ENCODE measurements at places on chromosomes 1 and 21.

DNA sequence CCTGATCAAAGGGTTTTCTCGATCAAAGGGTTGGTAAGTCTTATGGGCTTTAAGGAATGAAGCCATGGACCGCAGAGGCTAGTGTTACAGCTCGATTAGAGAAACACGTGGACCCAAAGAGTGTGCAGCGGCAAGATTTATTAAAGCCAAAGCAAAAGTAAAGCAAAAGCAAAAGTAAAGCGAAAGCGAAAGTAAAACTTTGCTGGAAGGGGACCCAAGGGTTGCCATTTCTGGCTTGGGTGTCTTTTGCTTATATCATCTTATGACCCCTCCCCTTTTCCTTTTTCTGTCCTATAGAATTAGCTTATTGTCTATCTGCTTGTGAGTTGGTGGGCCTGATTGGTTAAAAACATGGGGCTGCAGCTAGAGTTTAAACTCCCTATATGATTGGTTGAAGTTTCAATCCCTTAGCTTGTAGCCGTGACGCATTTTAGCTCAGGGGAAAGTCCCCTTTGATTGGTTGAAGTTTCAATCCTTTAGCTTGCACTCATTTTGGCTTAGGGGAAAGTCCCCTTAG is 957.0 kb downstream of the AMY1C start:
- DNase-seq, result peak; percentile 31

GRCh38 chr1:186715887-186716809 is 35.9 kb upstream of the PTGS2 start:
- DNase-seq, result no peak

- DNase-seq, result peak; percentile 93
Observed at GRCh38 chr1:182301467-182302198, 90.0 kb downstream of the GLUL start.

- DNase-seq, result no peak
Observed at GRCh38 chr1:16006552-16007485, 2.8 kb downstream of the SRARP start.

GRCh38 chr1:151816548-151817352 is 11.5 kb upstream of the LINGO4 start:
- no peak for DNase-seq

DNA sequence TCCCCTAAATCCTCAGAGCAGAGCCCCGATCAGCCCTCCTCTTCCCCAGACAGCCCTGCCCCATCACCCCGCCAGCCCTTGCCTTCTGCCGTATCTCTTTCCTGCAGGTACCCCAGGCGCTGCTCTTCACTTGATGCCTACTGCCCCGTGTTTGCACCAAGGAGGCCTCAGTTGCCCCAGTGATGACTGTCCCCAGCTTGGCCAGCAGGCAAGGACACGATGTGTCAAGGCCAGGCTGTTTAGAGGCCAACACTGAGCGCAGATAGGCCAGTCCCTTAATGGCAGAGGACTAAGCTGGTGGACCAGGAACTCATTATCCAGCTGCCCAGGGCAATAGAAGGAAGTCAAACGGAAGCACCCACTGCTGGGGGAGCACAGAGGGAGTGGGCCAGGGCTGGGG is 68.4 kb downstream of the CAMK2N1 start:
- DNase-seq, result no peak

DNA sequence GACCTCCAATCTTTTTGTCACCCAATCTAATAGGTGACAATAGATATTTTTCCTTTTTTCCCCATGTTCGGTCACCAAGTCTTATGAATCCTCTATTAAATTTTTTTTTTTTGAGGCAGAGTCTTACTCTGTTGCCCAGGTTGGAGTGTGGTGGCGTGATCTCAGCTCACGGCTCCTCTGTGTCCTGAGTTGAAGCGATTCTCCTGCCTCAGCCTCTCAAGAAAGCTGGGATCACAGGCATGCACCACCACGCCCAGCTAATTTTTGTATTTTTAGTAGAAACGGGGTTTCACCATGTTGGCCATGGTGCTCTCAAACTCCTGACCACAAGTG is 42.5 kb upstream of the MTF1 start:
- no peak for DNase-seq

DNA sequence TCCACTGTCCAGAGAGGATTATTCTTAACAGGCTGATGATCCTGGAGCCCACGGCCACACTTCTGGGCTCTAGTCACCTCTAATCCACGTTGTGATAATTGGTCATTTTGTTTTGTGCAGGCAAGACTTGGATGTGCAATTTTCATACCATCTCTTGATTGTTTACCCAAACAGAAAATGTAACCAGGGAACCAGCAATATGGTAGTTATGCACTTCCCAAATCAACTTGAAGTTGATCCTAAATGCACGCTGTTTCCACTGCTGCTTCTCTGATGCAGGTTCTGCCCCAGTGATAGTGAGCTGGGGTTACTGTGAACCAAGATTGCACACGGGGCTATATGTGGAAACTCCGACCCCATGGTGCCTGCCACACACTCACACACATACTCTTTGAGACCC is 14.7 kb upstream of the KCNJ15 start:
- DNase-seq, result no peak

DNA sequence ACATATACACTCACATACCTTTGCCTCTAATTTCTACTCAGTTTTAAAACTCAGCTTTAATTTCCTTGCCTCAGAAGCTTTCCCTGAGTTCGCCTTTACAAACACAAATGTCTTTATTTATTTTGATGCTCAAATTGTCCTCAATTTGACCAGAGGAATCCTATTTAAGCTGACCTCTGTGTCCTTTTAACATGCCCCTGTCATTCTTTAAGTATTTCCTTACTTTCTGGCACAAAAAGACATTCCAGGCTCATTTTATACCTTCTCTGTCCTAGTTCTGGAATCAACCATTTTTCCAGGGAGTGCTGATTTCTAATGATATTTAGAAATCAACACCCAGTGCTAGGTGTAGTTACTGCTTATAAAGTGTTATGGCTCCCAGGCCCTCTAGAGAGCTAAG is 82.5 kb downstream of the OSBPL9 start:
- no peak for DNase-seq

DNA sequence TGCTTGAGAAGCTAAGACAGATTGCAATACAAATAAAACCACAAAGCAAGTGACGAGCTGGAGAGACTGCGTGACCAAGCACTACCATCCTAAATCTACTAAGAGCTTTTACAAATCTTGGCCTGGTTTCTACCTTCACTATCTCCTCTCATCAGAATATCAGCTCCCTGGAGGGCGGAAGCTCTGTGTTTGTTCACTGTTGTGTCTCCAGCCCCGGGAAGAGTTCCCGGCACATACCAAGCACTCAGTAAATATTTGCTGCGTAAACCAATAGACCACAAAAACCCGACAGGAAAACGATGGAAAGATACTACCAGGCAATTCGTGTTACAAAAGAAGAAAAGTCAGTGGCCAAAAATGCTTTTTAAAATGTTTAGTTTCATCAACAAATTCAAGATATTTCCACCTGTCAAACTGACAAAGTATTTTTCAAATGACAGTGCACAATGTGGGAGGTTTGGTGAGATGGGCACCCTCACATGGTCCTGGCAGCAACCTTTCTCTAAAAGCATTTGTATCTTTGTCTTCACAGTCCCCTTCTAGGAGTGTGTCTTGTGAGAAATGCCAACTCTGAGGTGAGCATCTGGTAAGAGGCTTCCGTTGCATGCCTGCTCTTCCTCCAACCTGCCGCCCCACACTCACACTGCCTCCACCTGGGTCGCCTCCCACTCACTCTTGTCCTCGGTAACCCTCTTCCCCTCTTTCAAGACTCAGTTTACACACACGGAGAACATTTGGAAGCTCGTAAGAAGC is 34.7 kb downstream of the SLC1A7 start:
- DNase-seq, result peak; percentile 71

- no peak for DNase-seq
Observed at GRCh38 chr1:47438165-47439016, 547 bp downstream of the FOXD2 start.

DNA sequence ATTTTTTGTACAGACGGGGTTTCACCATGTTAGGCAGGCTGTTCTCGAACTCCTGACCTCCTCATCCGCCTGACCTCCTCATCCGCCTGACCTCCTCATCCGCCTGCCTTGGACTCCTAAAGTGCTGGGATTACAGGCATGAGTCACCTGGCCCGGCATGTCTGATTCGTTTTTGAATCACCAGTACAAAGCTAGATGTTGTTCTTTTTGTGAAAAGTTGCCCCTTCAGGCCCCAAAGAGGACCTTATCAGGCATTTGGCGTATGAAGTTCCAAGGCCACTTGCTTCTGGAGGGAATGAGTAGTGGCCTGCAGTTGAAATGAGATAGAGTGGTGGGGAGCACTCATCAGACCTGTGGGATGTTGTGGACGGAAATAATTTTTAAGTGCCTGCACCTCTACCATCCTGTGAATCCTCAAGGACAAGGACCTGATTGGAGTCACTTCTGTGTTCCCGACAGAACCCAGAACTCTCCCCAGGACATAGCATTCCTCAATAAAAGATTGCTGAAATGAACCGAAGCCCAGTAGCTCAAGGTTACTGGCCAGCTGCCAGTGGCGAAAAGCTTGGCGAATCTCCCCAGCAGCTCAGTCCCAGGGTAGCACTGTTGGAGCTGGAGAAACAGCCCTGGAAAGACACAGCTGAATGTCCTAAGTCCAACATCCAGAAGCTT is 50.1 kb downstream of the NDUFS5 start:
- no peak for DNase-seq

DNA sequence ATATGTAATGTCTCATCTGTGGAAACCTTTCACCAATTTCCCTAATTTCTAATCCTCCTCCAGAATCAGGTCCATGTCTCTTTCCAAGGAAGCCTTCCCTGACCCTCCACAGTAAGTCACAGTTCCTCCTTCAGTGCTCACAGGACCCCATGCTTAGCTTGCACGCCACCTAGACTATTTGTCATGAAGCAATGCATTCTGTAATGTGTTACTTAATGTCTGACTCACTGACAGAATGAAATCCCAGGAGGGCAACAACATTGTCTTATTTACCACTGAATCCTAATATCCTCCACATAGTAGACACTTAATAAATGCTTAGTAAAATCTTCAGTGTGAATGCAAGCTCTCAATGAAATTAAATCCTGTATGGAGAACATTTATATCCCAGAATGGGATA is 245.9 kb upstream of the PLD5 start:
- DNase-seq, result no peak

DNA sequence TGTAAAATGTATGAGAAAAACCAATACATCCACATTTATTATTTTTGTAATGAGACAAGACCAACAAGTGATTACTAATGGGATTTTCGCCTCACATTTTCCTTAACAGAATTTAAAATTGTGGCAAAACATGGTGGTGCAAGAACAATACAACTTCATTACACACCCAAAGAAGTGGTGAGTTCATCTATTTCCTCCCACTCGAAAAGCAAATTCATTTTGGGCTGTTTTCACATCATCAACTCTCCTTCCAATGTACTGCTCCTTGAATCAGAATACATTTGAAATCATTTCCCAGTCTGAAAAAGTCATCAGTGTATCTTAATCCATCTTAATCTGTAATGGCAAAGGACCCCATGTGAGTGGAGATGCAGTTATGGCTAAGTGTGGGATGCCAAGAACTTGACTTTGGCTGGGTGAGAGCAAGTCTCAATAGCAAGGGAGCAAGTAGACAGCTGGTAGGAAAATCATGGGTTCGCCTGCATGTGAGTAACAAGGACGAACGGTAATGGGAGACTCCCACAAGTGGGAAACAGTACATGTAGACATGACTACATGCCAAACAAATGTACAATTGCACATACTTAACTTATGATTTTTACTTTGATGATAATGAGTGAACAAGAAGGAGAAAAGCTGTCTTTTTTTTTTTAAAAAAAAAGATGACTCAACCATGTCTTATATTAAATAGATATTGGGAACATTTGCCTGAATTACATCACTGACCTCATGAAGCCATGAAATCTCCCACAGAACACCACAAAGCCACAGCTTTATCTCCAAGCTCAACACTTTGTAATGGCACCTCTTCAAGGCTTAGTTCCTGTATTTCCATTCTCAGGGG is 46.0 kb downstream of the RUNX1 start:
- DNase-seq, result no peak

DNA sequence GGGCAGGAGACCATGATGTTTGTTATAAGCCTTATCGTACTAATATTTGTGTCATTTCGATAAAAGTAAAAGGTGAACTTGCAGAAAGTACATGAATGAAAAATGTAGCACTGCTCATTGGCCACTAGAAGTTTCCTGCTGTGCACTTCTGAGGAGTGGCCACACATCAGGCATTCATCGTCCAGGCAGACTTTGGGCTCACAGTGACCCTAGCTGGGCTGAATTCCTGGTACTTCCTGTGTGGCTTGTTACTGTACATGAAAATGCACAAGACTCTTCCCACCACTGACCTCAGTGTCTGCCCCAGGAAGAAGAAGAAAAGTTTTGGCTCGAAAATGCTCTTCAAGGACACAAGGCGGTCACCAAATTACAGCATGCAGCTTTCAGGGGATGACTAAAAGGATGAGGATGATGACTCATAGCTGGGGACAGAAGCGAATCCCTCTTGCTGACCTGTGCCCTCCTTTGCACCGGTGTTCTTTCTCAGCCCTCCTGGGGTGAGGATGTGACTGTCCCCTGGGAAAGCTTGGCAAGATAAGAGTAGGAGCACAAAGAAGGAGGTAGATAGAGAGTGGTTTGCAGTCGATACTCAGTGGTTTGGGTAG is 252.4 kb upstream of the KAZN start:
- DNase-seq, result no peak

DNA sequence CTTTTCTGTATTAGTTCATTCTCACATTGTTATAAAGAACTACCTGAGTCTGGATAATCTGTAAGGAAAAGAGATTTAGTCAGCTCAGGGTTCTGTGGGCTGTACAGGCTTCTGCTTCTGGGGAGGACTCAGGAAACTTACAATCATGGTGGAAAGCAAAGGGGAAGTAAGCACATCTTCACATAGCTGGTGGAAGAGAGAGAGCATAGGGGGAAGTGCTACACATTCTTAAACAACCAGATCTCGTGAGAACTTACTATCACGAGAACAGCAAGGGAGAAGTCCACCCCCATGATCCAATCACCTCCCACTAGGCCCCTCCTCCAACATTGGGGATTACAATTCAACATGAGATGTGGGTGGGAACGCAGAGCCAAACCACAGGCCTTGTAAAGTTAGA is 37.9 kb upstream of the AHCTF1 start:
- DNase-seq, result no peak

DNA sequence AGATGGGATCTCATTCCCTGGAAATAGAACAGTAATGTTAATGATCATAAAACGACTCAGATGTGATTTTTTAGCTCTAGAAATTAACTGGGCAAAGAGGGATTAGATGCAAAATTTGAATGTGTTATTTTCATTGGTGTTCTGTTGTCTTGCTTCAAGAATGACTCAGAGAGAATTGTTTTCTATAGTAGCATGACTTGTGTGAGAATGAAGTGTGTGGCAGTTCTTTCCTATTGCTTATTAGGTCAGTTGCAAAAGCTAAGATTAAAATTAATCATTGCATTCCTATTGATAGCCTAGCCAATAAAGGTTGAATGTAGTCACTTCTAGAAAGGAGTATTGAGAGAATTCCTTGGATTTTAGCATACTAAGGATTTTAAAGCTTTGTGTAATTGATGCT is 22.9 kb downstream of the SPEN start:
- no peak for DNase-seq
